ENCODE measurements at places on chromosomes 2 and 18. TPM values are rescaled to one million over a fixed set of nuclear protein-coding genes. Genes with fewer than 3 reads are reported as not detected.

PIEZO2 gene
- total RNA-seq = 0.33 TPM

OR6B2 gene
- not detected for total RNA-seq

DNA sequence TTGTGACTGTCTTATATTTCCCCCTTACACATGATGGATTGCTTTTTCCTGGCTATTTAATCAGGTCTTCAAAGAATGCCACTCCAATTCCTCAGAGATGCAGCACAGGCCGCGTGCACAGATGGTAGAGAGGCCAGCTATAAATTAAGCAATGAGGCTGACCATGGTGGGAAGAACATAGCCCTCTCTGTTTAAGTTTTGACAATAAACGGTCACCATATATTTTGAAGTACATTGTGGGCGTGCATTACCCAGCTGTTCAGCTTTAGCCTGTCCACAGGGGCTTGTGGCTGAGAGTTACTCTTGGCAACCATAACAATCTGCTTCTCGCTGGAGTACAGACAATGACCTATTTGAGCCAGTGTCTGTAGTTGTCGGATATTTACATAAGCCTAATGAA is 730.8 kb downstream of the DCC start:
- no peak for DNase-seq

GRCh38 chr2:157780211-157780610 is 95.9 kb downstream of the ACVR1 start:
- DNase-seq = no peak

GRCh38 chr18:8373486-8373885 is 235.8 kb upstream of the RAB12 start:
- DNase-seq = no peak

GRCh38 chr2:25397777-25398176 is 56.1 kb upstream of the DNMT3A start:
- no peak for DNase-seq

DNA sequence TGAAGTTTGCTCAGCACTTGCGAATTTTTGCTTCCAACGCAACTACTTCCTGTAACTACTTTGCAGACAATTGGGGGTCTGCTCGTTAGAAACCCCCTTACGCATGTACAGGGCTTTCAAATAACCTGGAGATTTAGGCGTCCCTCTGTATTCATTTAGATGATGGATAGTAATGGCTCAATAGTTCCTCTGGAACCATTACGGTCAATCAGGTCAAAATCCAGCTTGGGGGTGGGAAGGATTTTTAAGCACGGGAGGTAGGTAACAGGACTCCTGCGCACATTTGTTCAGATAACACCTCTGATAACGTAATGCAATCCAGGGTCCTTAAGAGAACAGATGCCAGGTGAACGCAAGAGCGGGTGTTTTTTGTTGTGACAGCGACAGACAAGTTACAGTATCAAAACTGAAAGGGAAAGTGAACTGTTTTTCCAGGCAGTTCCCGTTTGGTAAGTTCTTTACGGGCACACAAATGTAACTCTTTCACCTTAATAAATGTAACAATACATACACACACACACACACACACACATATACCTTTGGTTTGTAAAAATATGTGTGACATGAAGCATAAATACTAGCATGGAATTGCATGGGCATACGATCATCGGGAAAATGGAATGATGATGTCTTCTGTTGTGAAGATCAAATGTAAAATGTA is 3.8 kb upstream of the OSR1 start:
- no peak for DNase-seq

- DNase-seq = no peak
These were observed 29.5 kb upstream of the SMAD7 start for GRCh38 chr18:48979944-48980890.

GRCh38 chr2:182898718-182899117 is 32.3 kb upstream of the FRZB start:
- no peak for DNase-seq

Data from left ventricle myocardium inferior (tissue), 1 donor.